ENCODE measurements at places on chromosomes 6 and 20.

- peak; percentile 79 for DNase-seq
These were observed 1.4 kb downstream of the ELOVL5 start for GRCh38 chr6:53347250-53347920.

DNA sequence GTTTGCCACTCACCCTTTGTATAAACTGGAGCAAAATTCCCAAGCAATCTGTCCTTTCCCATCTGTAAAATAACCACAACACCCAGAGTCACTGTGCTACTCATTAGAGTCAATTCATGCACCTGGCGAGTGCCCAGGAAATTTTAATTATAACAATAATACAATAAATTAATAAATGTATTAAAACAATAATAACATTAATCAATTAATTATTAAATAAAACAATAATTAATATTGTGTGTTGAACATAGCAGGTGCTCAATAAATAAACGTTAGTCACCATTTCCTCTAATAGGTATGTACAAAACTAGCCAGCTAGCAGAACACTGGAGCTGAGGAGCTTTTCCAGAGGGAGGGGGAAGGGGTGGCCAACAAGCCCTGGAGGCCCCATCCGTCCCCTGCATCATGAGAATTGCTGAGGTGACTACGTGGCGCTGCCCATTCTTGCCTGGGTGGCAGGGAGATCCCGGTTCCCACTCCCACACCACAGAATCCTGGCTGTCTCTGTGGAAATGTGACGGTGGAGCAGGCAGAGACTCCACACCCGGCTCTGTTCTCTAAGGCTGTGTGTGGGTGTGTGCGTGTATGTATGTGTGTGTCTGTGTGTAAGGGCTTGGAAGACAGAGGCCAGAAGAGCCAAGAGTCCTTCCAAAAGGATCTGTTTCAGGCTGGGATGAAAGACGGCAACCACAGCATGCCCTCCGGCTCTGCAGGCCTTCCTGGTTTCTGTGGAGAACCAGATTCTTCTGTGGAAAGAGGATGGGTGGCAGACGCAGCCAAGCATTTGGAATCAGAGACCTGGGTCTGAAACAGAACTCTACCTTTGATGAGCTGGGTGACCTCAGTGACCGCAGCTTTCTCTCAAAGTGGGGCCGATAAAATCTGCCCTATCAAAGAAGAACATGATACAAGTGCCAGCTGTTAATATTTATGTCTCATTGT, 18.8 kb upstream of the EZR start:
- DNase-seq = no peak

DNA sequence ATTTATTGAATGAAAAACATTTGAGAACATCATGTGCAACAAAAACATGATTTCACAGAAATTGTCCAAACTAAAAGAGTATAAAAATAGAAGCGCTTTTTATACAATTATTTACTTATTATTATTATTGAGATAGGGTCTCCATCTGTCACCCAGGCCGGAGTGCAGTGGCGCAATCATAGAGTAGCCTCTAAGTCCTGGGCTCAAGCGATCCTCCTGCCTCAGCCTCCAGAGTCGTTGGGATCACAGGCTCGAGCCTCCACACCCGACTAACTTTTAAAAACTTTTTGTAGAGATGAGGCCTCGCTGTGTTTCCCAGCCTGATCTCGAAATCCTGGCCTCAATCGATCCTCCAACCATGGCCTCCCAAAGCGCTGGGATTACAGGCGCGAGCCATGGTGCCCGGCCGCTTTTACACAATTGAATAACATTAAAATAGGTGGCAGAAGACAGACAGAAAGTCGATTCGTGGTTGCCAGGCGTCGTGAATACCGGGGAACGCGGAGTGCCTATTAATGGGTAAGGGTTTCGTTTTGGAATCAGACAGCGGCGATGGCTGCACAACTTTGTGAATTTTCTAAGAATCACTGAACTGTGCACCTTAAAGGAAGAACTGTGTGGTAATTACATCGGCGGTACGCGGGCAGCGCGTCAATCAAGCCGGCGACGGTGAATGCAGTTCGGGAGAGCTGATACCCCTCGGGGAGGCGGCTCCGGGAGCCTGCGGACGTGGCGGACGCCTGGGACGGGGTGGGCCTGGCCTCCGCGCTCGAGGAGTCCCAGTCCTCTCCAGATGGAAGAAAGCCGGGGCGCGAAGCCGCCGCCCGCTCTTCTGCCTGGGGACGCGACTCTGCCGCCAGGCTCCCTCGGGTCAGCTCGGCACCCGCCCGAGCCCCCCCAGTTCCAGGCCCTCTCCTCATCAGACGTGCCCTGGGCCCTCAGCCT, 807 bp downstream of the TBC1D20 start:
- peak; percentile 76 for DNase-seq

- DNase-seq = no peak
These were observed 50.7 kb downstream of the DSTN start for GRCh38 chr20:17620371-17621228.

- DNase-seq = no peak
These were observed 68.7 kb downstream of the PHACTR2 start for GRCh38 chr6:143746202-143747119.

- DNase-seq = no peak
These were observed 215.4 kb downstream of the TSHZ2 start for GRCh38 chr20:53187392-53188068.

DNA sequence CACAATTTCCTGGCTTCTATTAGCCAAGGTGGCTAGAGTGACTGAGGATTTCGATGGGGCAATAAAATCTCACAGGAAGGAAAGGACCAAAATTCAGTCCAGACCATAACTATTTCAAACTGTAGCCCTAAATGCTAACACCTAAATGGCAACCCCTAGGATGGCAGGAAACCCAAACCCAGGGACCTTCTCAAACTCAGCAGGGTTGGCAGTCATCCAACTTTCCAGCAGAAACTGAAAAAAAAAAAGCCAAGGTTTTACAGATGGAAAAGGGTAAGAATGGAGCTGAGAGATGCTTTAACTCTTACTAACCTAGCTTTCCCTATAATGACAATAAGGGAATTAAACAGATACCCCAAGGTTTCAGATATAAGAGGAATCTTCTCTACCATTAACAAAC, 10.5 kb downstream of the IBTK start:
- DNase-seq = no peak

- DNase-seq = no peak
These were observed 67.0 kb downstream of the TPBG start for GRCh38 chr6:82430611-82431010.

DNA sequence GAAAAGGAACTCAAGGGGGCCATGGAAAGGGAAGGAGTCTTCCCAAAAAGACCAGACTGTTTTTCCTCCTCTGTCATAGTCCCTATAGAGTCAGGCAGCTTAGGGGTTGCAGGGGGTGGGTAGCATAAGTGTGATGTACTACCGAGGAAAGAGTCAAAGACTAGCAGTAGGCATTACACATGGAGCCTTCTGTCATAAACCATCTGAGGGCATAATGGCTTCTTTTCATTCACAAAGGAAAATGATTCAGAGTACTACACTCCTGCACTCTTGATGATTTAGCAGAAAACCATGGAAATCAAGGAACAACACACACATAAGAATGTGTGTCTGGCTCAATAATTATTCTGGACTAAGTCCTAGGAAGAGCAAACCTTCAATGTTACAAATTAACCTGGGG, 14.9 kb downstream of the PLN start:
- no peak for DNase-seq

DNA sequence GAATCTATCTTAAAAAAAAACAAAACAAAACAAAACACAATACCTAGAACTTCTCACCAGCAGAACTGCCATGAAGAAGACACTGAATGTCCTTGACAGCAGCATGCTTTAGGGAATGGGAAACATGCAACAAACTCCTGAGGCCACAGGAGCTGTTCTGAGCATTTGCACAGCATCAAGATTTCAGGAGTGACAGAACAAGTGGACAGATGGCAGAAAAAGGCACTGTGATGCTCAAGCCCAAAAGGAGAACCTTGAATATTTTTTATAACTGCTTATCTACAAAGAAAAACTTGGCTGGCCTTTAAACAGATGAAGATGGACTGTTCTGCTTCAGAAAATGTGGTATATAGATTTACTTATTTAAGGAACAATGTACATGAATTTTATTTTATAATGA, 158.9 kb downstream of the RALGAPA2 start:
- DNase-seq = no peak

DNA sequence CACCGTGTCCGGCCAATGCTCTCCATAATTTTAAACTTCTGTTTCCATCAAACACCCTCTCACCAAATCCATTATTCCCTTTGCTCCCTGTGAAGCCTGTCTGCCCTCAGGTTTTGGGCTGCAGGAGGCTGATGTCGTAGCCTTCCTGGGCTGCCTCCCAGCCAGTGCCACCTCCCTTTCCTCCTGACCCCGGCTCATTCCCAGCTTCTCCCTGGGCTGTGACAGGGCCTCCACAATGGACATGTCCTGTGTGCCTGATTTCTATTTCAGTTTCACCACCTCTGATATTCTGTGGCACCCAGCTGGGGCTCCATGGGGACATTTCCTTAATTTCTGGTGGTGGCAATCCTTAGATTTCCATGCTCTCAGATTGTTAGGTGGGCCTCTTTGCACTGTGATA, 28.8 kb downstream of the IL20RA start:
- DNase-seq = no peak

DNA sequence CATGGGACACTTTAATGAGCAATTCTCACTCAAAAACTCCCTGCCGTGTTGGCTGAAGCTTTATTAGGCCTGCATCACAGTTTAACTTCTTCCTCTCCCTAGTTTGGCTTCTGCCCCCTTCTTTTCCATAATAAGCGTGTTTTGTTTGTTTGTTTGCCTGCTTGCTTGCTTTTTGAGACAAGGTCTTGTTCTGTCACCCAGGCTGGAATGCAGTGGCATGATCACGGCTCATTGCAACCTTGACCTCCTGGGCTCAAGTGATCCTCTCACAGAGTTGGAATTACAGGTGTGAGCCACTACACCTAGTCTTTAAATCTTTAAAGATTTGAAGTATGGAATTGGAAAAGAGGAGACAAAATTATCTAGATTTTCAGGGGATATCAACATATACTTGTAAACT, 25.4 kb upstream of the DNAAF9 start:
- no peak for DNase-seq

GRCh38 chr6:50829898-50830444, 11.3 kb downstream of the TFAP2B start:
- no peak for DNase-seq

- no peak for DNase-seq
These were observed 40.3 kb downstream of the SEC63 start for GRCh38 chr6:107917451-107918375.

DNA sequence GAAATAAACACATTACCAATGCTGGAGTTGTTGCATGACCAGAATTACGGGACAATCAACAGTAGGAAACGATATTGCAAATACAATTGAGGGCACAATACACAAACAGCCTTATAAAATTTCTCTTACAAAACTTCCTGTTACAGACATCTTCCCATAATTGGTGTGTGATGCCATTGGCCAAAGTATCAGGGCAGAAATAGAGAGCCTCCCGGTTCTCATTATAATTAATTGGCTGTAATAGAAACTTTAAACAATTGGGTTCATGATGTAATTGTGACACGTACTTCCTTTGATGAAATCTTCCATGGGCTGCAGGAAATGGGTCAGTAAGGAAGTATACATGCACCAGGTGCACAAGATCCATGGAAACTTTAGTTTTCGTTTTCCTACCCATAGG, 40.3 kb upstream of the RALGAPA2 start:
- DNase-seq = peak; percentile 76

DNA sequence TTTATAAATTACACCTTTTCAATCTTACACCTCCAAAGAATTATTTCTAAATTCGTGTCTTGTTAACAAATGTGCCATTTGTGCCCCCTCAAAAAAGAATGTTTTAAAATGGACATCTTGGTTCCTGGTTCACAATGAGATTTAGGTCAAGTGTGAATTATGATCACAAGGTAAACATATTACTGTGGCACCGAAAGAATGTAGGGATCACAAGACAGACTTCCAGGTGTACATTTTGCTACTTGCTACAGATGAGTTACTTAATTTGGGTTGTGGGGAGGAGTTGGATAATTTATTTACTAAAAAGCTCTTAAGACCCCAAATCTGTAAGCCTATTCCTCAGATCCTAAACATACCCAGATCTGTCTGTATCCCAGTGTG, 25.0 kb upstream of the ADTRP start:
- DNase-seq = no peak

GRCh38 chr6:3284436-3284876, 25.7 kb downstream of the PSMG4 start:
- no peak for DNase-seq

DNA sequence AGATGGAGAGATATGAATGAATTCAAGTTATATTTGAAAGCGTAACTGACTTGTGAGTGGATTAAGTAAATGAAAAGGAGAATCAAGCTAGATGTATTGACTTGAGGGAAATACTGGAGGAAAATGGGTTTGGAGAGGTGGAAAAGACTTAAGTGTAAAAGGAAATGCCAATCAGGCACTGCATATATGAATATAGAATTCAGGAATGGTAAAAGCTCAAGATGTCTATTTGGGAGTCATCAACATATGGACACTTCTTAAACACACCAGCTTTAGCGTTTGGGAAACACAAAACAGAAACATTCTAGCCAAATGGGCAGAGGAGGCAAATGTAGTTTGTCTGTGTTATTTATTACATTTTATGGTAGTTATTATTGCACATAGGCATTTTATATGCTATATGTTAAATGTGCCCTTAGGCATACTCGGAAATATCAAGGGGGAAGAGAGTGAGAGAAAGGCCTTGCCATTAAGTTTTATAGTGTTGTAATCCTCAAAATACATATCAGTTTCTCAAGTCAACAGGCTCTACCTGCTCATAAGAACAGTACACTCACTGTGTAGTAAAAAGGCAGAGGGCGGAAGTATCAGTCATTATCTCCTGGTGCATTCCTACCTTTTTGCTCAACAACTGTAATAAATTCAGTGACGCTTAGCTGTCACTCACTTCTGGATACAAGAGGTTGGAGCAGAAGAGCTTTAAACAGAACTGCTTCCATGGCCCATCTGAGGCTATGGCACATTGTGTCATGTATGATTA, 33.7 kb upstream of the ME1 start:
- no peak for DNase-seq

GRCh38 chr6:109007521-109007920, 87.1 kb downstream of the SESN1 start:
- DNase-seq = no peak

- no peak for DNase-seq
These were observed 56.5 kb upstream of the ADTRP start for GRCh38 chr6:11835065-11835464.

Data from NB4 (cell line).